ENCODE measurements at places on chromosomes 6 and 20. TPM values are rescaled to one million over a fixed set of nuclear protein-coding genes. Genes with fewer than 3 reads are reported as not detected.

TRIM15 gene
- not detected for polyA plus RNA-seq

TINAG gene
- polyA plus RNA-seq = not detected

TTPAL gene
- polyA plus RNA-seq = 15.1 TPM

PBOV1 gene
- not detected for polyA plus RNA-seq

KHDC1L gene
- polyA plus RNA-seq = 0.10 TPM

ISM1 gene
- polyA plus RNA-seq = 2.2 TPM

TMEM14A gene
- 44.2 TPM for polyA plus RNA-seq

DNA sequence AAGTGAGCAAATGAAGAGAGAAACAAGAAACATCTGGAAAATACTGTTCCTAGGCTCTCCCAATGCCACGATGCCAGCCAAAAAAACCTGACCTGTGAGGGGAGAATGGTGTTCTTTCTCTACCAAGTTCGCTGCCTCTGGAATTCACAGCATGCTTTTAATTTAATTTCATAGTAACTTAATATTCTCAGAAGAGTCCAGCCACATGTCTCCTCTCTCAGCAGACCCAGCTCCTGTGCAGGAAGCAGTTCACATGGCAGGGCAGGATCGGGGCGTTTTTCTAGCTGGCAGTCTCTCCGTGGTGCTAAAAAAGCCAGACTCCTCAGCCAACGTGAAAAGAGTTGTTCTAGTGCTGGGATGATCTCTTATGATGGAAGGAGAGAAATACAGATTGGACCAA, 57.5 kb downstream of the BFSP1 start:
- H3K36me3 ChIP-seq = no peaks in the 10 kb centered on the region
- H3K27me3 ChIP-seq = no peaks in the 10 kb centered on the region
- no peak overlapping the region for H3K27ac ChIP-seq
- no peaks in the 10 kb centered on the region for H3K4me1 ChIP-seq
- no peak overlapping the region for H3K4me3 ChIP-seq
- no peak for DNase-seq

- peaks cover 13% of the 10 kb centered on the region for H3K4me1 ChIP-seq
- DNase-seq = no peak
- no peaks in the 10 kb centered on the region for H3K36me3 ChIP-seq
- no peaks in the 10 kb centered on the region for H3K27me3 ChIP-seq
These were observed 584.1 kb upstream of the BTBD3 start for GRCh38 chr20:11333634-11334033.

GRCh38 chr20:51562332-51563173, 20.0 kb upstream of the NFATC2 start:
- peaks cover 66% of the 10 kb centered on the region for H3K27me3 ChIP-seq
- peak overlapping the region; percentile 58 for H3K4me3 ChIP-seq
- H3K36me3 ChIP-seq = no peaks in the 10 kb centered on the region
- peaks cover 25% of the 10 kb centered on the region for H3K4me1 ChIP-seq

DNA sequence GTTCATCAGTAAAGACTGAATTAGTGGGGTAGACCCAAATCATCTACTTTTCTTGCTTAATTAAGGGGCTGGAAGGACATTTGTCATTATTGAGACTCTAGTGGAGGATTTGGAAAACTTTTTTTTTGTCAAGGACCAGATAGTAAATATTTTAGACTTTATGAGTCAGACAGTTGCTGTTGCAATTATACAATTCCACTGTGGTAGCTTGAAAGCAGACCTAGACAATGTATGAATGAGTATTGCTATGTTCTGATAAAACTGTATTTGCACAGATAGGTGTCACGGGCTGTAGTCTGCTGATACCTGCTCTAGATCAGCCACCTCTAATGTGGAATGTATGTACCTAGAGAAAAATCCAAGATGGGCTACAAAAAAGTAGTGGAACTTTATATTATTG, 175.0 kb downstream of the CARMIL1 start:
- no peak for DNase-seq
- H3K27me3 ChIP-seq = no peaks in the 10 kb centered on the region
- H3K27ac ChIP-seq = no peak overlapping the region
- H3K36me3 ChIP-seq = no peaks in the 10 kb centered on the region

GRCh38 chr20:41202426-41202825, 65.1 kb downstream of the PLCG1 start:
- no peak overlapping the region for H3K4me3 ChIP-seq
- no peak for DNase-seq
- H3K27me3 ChIP-seq = no peaks in the 10 kb centered on the region
- no peaks in the 10 kb centered on the region for H3K36me3 ChIP-seq
- no peaks in the 10 kb centered on the region for H3K4me1 ChIP-seq

- H3K4me3 ChIP-seq = peak overlapping the region; percentile 92
- peaks cover 1% of the 10 kb centered on the region for H3K36me3 ChIP-seq
- H3K27ac ChIP-seq = peak overlapping the region; percentile 76
- no peak for DNase-seq
- no peaks in the 10 kb centered on the region for H3K27me3 ChIP-seq
These were observed 1.5 kb upstream of the GMEB2 start for GRCh38 chr20:63628246-63628975.

Data from keratinocyte (primary cell).